ENCODE measurements at places on chromosomes 1 and 21.

DNA sequence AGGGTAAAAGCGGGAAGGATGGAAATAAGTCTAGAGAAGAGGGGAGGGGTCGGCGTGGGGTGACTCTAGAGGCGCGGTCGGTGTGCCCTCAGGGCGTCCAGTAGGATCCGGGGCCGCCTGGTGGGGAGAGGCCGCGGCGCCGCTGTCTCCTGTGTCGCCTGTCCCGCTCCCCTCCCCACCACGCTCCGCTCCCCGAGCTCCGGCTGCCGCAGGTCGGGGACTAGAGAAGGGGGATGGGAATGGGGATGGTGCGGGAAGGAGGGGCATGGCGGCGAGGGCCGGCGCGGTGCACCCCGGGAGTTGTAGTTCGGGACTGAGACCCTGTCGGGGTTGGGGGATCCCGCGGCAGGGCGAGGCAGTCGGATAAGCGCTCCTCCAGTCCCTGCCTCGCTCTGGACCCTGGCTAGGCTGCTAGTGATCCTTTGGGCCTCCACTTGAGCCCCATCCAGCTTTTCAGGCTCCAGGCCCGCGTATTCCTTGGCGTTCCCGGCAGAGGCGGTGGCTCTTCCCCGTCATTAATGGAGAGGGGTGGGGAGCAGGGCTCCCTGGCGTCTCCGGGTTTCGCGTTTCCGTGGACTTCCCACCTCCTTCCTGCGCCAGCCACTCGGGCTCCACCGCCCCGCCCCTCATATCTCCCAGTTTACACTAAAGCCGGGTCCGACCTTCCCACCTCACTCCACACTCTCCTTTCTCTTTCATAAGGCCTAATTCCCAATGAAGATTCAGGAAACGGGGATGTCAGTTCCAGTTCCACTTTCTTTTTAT lies at the start of gene ENTREP3:
TSS of gene ENTREP3 (minus strand) at position 241 of the 765 bp plus-strand sequence. CDS start 606 bp downstream, outside the sequence.
- DNase-seq = peak; percentile 73

DNA sequence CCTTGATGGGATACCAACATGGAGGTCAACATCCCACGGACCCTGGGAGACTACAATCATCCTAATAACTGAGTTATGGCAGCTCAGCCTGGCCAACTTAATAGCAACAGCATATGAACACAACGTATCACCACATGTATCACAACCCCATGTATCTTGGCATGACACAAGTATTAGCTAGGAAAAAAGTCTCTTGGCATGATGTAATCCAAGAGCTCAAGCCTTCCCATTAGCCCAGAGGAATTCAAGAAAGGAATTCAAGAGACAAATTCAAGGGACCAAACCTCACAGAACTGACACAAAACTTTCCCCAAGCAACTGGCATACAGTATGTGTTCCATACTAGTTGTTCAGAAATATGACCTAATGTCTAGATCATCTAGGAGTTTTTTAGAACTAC lies 100.9 kb upstream of the HMGB4 start:
- no peak for DNase-seq

DNA sequence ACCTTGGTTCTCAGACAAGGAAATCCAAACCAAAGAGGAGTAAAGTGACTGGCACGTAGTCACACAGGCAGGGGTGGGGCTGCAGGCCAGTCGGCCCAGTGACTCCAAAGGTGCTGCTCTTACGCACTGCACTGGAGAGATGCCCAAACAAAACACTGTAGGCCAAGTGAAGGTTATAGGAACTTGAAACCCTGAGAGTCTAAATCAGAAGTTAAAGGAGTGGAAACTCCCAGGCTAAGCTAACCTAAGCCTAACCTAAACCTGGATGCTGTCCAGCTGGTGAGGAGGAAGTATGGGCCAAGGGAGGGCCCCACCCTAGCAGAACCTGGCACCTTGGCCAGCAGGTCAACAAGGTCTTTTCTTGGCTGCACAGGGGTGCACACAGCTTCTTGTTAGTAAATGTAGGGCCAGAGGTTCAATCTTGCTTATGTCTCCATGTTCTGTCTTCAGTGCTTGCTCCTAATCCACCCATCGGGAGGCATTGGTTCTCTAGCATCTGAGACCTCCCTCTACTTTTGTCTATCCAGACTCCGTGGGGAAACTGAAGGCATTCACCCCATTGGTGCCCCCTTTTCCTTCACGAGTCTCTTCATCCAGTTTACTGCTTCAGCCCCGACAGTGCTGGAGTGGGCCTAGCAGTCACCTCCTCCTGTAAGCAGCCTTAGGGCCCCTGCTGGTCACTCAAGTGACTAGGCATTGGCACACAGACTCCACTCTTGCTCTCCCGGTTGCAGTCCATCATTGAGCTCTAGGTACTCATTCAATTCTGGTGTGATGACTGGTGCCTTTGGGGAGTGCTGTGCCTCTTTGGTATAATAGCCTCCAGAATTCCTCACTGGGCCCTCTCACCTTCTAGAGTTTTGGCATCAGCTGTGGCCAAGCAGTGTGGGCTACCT lies 12.9 kb upstream of the TMEM125 start:
- DNase-seq = no peak

- DNase-seq = no peak
Measured at GRCh38 chr1:7555391-7556185, 215.5 kb upstream of the VAMP3 start.

GRCh38 chr1:152111515-152111968 lies 3.7 kb downstream of the TCHH start:
- no peak for DNase-seq

DNA sequence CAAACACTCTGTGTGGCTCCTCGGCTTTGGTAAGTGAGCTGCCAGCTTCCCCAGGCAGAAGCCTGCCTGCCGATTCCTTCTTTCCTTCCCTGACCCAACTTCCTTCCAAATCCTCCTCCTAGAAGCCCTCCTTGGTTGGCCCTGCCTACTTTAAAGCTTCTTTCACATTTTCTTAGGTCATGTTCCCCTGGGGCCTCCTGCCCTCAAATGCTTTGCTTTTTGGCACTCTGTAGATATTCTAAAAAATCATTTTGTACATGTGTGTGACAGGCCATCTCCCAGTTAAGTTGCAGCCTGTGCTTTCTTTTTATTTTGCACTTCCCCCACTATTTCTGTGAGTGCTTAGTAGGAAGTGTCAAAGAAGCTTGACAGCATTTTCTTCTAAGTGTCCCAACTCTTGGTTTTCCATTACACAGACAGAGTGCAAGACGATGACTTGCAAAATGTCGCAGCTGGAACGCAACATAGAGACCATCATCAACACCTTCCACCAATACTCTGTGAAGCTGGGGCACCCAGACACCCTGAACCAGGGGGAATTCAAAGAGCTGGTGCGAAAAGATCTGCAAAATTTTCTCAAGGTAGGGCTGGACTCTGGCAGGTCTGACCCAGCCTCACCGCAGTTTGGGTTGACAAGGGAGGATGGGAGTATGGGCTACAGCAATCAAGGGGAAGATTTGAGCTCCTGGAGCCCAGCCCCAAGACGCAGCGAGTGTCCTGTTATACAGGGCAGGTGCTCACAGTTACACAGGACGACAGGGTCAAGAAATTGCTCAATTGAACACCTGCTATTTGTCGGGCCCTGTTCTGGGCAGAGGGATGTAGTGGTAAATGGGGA lies at the start of gene S100A9:
TSS of gene S100A9 (plus strand) at position 2 of the 838 bp plus-strand sequence. CDS start at position 432, 430 bp downstream.
- DNase-seq = peak; percentile 74

- DNase-seq = no peak
Measured at GRCh38 chr21:15020797-15021196, 44.0 kb downstream of the NRIP1 start.

DNA sequence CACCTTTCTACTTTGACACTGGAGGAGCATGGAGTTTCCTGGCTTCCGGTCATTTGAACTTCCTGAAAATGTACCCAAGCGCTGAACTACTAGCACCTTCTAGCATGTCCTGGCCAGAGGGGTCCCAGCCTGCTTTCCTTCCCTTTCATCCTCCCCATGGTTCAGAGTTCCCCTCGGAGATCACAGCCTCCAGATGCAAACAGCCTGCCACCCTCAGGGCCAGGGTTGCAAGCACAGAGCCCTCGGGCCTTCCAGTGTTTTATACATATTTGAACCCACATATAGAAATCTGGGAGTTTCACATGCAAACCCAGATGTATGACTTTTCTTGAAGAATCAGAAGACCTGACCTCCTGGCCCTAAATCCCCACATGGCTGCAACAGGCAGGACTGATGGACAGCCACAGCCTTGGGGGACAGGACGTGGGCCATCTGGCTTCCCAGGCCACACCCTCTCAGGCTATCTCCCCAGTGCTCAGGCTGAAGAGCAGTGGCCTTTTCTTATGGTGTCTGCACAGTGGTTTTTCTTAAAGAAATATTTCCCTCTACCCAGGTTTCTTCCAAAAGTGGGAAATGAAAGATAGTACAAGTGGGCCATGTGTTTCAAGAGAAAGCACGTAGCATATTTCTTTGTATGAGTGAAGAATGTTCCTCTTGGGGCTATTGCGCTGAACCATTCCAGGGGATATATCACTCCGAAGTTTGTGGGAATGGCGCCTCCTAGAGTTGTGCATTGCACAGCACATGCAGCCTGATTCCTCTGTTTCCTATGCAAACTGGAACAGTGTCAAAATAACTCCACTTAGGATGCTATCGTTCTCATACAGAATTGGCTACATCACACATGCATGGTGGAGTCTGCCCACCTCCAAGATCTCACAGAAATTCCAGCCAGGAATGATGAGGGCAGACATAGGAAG lies 232.0 kb upstream of the VAMP3 start:
- DNase-seq = peak; percentile 17

- no peak for DNase-seq
Measured at GRCh38 chr1:117416546-117417125, 49.4 kb downstream of the MAN1A2 start.

DNA sequence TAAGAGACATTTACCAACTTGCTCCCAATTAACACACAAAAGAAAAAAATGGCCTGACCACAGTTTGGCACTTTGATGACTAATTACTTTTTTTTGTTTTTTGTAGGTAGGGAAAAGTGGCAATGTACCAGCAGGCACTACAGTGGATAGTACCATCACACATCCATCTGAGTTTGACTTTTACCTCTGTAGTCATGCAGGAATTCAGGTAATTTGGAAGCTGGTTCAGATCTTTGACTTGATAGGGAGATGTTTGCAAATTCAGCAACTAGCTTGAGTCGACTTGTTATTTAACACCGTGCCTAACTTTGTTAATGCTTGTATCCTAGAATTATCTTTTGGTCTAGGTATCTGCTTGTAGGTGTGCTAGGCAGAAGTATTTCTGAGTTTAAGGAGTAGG lies 33.0 kb upstream of the AGO1 start:
- DNase-seq = no peak

DNA sequence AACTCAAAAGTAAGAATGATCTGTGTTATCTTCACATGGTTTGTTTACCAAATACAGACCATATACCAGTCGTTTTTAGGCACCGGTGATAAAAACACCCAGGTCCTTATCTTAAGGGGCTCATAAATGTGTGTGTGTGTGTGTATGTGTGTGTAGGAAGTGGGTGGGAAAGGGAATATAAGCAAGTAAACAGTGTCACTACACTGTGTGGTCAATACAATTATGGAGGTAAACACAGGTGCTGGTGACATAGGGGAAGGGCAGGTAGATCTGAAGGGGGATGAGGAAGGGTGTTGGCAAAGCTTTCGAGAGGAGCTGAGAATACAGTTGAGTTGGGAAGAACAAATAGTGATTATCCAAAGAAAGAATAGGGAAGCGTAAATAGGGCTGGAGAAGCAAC lies 19.1 kb upstream of the MRPS6 start:
- no peak for DNase-seq

DNA sequence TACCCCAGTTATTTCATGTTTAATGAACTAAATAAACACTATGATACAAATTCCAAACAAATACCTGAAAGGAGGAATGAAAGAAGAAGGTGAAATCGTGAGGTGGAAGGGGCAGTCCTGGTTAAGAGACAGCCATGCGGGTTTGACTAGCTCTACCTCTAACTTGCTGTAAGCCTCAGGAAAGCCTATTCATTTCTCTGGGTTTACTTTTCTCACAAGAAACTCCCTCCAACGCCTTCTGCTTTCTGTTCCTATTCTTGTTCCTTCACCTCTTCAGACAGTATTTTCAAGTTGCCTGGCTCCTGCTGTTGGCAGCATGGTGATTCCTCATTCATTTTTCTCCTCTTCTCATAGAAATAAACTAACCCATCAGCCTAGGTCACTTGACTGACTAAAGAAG lies 92.4 kb downstream of the NTPCR start:
- no peak for DNase-seq

DNA sequence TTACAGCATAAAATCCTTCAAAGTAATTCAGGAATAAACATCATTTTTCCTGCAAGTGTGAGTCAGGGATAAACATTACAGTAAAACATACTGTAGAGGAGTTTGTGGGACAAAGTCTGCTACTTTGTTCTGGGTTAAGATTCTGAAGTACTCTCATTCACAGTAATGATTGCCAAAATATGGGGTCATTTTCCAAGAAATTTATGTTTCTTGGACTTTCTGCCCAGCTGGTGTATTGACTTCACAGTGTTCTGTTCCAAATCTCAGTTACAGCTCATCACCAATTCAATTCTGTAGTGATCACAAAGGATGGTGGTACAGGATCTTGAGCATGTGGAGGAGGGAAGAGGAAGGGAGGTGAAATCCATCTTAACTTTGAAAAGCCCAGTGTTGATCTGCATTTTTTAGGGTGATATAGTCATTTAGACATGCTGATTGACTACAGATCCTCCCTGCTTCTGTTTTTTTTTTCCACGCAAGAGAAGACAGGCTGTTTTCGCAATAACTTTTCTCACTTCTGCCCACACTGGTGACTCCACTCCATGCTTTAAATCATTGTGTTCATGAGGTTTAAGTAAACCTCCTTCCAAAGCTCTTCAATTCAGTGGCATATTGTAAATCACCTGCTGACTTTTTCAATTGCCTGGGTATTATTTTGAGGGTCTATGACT lies 60.4 kb upstream of the C1orf53 start:
- peak; percentile 93 for DNase-seq

GRCh38 chr1:45409276-45409675 lies 69.0 kb upstream of the MUTYH start:
- peak; percentile 28 for DNase-seq

DNA sequence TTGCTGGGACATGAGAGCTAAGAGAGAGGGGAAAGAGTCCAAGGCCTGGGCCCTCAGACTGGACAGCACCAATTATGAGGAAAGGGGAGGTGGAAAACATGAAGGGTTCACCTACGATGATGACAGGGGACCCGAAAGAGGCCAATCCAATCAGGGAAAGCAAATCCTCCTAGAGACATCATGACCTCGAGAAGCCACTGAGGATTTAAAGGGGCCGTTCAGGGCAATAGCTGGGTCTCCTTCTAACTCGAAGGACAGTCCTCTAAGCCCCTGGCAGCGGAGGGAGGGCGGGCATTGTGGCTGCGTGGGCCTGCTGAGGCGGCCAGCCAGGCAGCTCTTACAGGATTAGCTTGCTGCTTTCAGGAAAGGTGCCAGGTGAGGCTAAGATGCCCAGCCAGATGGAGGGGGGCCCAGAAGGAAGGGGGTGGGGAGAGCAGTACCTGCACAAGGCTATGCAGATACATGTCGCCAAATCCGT lies 7.4 kb downstream of the MEF2D start:
- DNase-seq = no peak

All from inflammatory macrophage treated with lipopolysaccharide for 1 hour (primary cell).